ENCODE measurements at places on chromosomes 6 and 20. TPM values are rescaled to one million over a fixed set of nuclear protein-coding genes. Genes with fewer than 3 reads are reported as not detected.

- DNase-seq, result no peak
Observed at GRCh38 chr6:71043902-71044301, 87.0 kb upstream of the B3GAT2 start.

- no peak for DNase-seq
Observed at GRCh38 chr20:5548107-5548506, 202.1 kb upstream of the SHLD1 start.

DNA sequence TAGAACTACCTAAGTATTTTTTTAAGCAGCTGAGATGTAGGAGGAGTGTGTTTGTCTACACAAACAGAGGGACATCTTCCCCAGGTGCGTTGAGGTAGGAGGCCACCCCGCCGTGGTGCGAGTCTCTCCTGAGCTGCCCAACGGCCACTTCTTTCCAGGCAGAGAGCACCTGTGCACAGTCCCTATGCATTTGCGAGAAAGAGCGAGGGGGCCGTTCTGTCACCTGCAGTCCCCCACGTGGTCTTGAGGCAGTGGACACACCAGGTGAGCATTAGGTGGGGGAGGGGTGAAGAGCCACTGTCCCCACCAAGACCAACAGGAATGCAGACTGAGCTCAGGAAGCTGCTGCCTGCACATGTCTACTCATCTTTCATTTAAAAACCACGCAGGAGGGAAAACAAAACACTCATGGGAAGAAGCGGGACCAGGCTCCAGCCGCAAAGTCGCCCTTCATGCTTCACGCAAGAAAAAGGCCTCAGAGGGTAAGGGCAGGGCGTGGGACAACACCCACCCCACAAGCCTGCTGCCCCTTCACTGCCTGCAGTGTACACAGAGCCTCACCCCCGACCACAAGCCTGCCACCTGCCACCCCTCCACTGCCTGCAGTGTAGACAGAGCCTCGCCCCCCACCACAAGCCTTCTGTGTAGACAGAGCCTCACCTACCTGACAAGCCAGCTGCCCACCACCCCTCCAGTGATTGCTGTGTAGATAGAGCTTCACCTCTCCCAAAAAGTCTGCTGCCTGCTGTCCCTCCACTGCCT, 142.0 kb downstream of the DLL1 start:
- DNase-seq, result no peak

Gene TMEM217
- total RNA-seq, result 0.92 TPM

Gene BNIP5
- total RNA-seq, result not detected

Gene COL12A1
- total RNA-seq, result not detected
